ENCODE measurements at places on chromosomes 16 and 17.
A peak's percentile ranks its signal among the peaks of the same experiment; 100 is the strongest.

DNA sequence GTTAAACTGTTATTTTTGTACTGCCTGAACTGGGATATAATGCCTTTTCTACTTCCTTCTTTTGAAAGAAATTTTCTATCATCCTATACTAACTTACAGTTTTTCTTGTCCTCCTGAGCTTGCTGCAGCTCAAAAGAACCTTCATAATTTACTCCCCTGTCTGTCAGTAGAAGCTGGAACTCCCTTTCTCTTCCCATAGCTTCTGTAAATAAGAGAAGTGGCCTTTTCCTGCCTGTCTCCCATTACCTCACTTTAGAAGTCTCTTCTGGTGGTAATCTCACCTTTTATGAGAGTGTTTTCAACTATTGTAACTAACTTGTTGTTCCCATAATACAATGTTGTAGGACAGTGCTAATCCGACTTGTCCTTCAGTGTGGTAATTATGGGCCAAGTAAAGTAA, 246.7 kb upstream of the TBX2 start:
- no peak for DNase-seq

- DNase-seq: no peak
Measured at GRCh38 chr17:42989726-42990652, 8.2 kb upstream of the RPL27 start.

DNA sequence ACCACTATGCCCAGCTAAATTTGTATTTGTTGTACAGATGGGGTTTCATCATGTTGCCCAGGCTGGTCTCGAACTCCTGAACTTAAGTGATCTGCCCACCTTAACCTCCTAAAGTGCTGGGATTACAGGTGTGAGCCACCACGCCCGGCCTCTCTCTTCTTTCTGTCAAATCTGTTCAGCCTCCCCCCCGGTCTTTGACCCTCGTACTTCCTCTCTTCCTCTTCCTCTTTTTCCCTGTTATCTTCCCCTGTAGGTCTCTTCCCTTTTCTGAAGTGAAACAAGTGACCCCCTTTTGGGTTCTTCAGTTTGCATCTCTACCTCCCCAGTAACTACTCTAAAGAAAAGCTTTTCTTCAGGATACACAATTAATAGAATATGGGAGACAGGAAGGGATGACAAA, 31.7 kb upstream of the DHX40 start:
- no peak for DNase-seq

DNA sequence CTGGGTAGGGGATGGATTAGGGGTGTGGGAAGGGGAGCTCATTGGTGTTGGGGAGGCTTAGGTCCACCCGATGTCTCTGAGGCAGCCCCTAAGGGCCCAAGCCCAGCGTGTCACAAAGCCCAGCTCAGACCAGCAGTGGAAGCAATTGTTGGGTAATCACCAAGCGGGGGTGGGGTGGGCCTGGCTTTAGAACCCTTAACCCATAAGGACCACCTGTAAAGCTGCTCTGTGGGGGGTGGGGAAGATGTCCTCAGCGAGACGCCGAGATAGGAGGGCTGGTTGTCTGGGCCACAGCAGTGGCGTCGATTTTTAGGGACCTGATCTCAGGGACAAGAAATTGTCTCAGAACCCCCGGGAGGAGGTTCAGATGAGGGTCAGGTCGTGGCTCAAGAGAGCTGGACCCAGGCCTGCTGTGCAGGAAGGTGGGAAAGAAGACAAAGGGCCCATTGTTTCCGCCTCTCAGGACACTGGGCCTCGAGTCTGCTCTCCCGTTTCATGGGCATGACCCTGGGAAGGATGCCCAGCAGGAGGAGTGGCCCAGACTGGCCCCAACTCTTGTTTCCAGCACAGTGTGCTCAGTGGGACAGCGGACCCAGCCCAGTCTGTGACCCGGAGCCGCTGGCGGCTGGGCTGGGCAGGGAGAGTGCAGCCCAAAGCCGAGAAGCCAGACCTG, 15.9 kb downstream of the ST6GALNAC2 start:
- peak; percentile 68 for DNase-seq

GRCh38 chr16:72947379-72948237, 100.3 kb downstream of the ZFHX3 start:
- DNase-seq: peak; percentile 57

GRCh38 chr16:66900721-66901441, 17.8 kb downstream of the CDH16 start:
- DNase-seq: peak; percentile 23
